ENCODE measurements at places on chromosomes 7 and 10.

GRCh38 chr7:56218510-56218909 is 102.3 kb upstream of the NUPR2 start:
- no peak for DNase-seq

DNA sequence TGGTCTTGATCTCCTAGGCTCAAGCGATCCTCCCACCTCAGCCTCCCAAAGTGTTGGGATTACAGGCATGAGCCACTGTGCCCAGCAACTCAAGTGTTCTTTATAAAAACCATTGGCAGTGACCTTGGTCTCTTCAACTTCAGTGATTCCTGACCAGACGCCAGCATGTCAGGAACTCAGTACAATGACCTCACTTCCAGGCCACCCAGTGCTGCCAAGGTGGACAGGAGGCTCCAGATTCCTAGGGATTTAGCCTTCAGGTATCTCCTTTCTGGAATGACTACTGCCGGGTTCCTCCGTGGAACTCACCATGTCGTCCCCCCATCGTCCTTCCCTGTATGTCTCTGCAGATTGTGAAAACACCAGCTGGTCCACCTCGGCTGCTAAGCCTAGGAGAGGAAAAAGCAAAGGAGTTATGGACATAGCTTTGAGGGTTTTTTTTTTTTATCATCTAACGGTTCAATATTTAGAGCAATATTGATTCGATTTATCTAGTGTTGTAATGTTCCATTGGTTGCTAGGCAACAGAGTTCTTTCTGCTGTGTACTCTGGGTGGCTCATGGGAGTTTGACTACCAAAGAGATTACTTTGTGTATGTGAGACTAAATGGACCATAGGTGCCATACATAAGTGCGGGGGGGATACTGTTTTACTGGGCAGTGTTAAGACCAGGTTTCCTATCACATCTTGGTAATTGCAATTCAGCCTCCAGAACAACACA is 425.8 kb upstream of the AUTS2 start:
- DNase-seq, result no peak

DNA sequence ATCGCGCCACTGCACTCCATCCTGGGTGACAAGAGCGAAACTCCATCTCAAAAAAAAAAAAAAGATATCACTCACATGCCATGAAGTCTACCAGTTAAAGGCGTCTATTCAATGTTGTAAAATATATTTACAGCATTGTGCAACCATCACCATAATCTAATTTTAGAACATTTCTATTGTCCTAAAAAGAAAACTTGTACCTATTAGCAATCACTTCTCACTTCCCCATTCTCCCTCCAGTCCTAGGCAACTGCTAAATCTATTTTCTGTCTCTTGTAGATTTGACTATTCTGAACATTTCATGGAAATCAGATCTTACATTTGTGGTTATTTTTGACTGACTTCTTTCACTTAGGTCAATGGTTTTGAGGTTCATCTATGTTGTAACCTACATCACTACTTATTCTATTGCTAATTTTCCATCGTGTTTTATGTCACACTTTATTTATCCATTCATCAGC is 25.2 kb upstream of the OTUD1 start:
- no peak for DNase-seq

- DNase-seq, result no peak
These were observed 84.7 kb downstream of the SNX10 start for GRCh38 chr7:26376175-26376917.

DNA sequence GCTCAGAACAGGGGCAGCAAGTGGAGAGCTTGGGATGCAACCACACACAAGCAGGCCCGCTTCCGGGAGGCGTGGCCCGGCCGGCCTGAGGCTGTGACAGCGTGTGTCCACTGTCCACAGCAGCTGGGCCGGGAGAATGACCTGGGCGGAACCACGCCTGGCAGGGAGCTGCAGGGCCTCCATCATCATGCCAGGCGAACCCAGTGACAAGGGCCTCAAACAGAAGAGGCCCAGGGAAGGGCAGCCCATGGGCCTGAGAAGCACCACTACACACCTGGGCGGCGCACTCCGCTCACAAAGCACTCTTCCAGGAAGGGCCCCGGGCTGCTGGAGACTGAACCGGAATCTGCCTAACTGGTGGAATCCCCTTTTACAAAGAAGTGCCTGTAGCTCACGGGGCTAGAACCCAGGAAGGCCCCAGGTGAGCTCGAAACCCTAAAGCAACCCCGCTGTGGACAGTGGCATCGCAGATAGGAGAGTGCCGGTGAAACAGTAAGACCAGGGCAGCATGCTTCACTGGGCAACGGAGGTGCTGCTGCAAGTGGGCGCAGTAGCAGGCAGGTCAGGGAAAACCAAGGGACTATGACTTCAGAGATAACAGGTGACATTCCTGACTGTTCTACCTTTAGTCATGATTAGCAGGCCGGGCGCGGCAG is 66.0 kb downstream of the MAD1L1 start:
- DNase-seq, result no peak

DNA sequence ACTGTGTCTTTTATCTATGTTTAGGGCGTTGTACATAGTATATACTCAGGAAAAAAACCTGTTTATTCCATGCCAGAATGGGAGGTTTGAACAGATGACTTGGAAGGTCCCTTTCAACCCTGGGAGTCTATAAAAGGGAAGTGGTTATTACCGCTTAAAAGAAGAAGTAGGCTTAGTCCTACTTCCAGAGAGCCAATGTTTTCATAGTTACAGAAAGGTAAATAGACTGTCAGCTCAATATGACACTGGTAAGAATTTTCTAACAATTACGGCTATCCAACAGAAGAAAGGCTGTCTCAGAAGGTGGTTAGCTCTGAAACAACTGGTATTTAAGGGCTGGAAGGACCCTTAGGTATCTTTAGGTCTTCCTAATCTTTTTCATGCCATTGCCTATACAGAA is 1.1 kb upstream of the TFAM start:
- DNase-seq, result no peak

- peak; percentile 41 for DNase-seq
These were observed 12.0 kb downstream of the DAGLB start for GRCh38 chr7:6435486-6436384.

- no peak for DNase-seq
These were observed 280.3 kb upstream of the PODXL start for GRCh38 chr7:131836733-131837132.

- DNase-seq, result no peak
These were observed 11.5 kb upstream of the MALSU1 start for GRCh38 chr7:23287612-23288011.

- no peak for DNase-seq
These were observed 387.2 kb upstream of the ETV1 start for GRCh38 chr7:14376711-14377110.

- no peak for DNase-seq
These were observed 167.9 kb downstream of the CUX1 start for GRCh38 chr7:101985057-101985902.

DNA sequence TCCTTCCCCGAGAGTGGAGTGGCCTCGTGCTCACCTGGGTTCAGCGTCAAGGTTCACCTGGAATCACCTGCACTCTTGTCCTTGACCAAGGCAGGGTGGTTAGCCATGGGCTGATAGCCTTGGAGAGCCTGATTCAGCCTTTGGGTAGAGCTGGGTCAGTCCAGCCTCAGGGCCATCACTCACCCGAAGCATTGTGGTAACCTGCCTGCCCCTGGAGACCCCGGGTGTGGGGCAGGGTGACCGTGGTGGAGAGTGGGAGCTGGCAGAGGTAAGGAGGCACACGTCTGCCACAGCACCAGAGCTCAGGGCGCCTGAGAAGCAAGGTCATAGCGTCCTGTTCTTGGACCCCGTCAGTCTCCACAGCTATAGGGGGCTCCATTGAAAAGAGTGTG is 27.8 kb upstream of the WDFY4 start:
- DNase-seq, result no peak
